Psoas muscle (tissue), 8 donors: ENCODE measurements at places on chromosomes 7 and 10.

DNA sequence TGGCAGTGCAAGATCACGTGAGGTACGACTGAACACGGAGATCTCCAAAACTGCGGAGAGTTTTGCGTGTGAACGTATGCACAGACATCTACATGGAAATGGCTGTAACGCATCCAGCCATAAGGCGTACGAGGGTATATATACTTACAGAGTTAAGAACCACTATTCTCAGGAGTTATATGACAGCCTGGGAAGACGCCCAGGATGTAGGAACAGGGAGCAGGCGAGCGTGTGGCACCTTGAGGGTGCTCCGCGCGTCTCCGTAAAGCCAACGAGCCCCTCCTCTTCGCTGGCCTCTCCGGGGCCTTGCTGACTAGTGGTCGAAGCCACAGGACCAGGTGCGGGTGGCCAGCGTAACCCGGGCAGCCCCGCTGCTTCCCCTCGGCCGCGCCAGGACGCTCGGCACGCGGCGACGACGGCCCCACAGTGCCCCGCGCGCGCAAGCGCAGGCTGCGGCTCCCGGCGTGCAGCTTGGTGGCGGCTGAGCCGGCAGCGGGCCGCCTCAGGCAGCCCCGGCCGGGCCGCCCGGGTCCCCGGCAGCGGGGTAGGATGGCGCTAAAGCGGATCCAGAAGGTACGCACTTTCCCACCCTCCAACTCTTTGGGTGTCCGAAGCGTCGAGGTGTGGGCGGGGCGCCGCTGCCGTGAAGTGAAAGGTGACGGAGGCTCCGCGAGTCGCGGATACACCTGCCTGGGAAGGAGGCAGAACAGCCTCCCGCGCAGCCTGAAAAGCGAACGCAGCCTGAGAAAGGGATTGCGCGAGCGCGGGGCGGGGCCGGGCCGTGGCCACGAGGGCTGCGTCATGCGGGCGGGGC, at the start of gene UBE2D4:
Gene UBE2D4 (plus strand): TSS at position 453 of the 814 bp plus-strand sequence. CDS start 97 bp downstream, at position 550.
- no peaks in the 10 kb centered on the region for H3K27me3 ChIP-seq
- DNase-seq: peak; percentile 94
- H3K4me3 ChIP-seq: peak within 1 kb of the TSS; percentile 77

DNA sequence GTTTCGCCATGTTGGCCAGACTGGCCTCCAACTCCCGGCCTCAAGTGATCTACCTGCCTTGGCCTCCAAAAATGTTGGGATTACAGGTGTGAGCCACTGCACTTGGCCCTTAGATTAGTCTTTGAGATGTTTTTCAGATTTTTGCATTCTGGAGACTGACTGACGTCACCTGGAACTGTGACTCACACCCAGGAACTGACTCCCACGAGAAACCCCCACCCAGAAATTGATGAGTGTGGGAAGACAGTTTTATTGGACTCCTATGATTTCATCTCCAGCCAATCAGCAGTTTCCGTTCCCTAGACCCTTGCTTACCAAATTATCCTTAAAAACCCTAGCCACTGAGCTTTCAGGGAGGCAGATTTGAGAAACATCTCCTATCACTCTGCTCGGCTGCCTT, 867.3 kb downstream of the TYW1 start:
- H3K36me3 ChIP-seq: no peaks in the 10 kb centered on the region
- no peak overlapping the region for H3K4me3 ChIP-seq
- no peak overlapping the region for H3K27ac ChIP-seq
- no peak for DNase-seq
- H3K27me3 ChIP-seq: peaks cover 3% of the 10 kb centered on the region
- H3K4me1 ChIP-seq: no peaks in the 10 kb centered on the region

GRCh38 chr7:92244808-92245486, 767 bp downstream of the KRIT1 start:
- peak overlapping the region; percentile 87 for H3K4me3 ChIP-seq
- peak overlapping the region; percentile 90 for H3K27ac ChIP-seq
- DNase-seq: no peak
- peaks cover 22% of the 10 kb centered on the region for H3K36me3 ChIP-seq
- peaks cover 32% of the 10 kb centered on the region for H3K4me1 ChIP-seq

DNA sequence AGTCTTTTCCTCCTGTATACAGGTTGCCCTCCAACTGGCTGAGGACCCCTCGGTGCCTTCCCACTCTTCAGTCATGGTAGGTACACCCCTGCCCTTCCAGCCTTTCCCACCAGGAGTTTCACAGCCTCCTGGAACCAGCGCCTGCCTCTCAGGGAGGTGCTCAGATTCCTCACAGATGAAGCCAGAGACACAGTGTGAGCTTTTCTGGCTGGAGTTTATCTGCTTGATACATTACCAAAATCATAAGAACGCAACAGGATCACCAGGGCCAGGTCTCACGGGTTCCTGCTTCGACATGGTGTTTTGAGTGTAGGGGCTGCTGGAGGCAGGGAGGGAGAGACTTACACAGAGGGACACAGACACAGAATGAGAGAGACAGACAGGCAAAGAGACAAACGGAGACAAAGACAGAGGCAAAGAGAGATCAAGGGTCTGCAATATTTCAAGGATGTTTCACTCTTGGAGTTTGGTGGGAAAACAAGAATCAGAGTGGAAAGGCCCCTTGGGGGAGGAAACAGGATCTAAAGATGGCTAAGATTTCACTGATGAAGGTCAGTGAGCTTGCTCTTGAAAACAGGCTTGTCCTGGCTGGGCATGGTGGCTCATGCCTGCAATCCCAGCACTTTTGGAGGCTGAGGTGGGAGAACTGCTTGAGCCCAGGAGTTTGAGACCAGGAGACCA, 6.5 kb upstream of the INMT start:
- no peaks in the 10 kb centered on the region for H3K27me3 ChIP-seq

- H3K27ac ChIP-seq: no peak overlapping the region
- no peaks in the 10 kb centered on the region for H3K36me3 ChIP-seq
- no peak overlapping the region for H3K4me3 ChIP-seq
- H3K4me1 ChIP-seq: peaks cover 7% of the 10 kb centered on the region
- H3K27me3 ChIP-seq: peaks cover 4% of the 10 kb centered on the region
- no peak for DNase-seq
These were observed 4.6 kb upstream of the CFAP46 start for GRCh38 chr10:132946806-132947546.

DNA sequence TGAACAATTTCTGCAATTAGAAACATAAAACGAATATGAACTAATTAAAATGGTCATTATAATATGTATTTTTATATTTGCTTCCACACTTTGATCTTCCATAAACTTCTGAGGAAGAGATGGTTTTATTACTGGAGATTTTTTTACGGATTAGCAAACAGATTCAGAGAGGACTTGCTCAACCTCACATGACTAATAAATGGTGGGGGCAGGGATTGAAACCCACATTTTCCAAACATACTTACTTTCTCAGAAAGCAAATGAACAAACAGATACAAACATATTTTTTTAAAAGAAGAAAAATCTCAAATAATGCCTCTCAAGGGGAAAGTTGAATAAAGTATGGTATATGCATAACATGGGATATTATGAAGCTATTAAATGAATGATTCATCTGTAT, 18.3 kb downstream of the ANKMY2 start:
- no peak overlapping the region for H3K4me3 ChIP-seq
- H3K36me3 ChIP-seq: peaks cover 47% of the 10 kb centered on the region
- no peaks in the 10 kb centered on the region for H3K27me3 ChIP-seq
- no peak overlapping the region for H3K27ac ChIP-seq

DNA sequence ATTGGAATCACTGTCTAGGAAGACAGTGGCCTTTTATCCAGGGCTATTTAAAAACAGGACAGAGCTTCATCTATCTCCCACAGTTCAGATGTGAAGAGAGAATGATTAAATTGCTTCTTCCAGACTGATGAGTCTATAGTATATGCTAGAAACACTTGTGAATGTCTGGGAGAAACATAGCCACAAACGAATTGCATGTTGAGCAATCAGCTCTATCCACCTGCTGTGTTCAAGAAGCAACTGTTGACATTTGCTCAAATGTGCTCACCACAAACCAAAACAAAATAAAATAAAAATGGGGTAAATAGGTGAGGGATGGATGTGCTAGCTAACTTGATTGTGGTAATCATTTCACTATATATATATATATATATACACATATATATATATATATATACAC, 195.1 kb downstream of the HECW1 start:
- no peak for DNase-seq
- H3K27ac ChIP-seq: no peak overlapping the region
- no peaks in the 10 kb centered on the region for H3K4me1 ChIP-seq
- no peaks in the 10 kb centered on the region for H3K27me3 ChIP-seq
- H3K36me3 ChIP-seq: no peaks in the 10 kb centered on the region

DNA sequence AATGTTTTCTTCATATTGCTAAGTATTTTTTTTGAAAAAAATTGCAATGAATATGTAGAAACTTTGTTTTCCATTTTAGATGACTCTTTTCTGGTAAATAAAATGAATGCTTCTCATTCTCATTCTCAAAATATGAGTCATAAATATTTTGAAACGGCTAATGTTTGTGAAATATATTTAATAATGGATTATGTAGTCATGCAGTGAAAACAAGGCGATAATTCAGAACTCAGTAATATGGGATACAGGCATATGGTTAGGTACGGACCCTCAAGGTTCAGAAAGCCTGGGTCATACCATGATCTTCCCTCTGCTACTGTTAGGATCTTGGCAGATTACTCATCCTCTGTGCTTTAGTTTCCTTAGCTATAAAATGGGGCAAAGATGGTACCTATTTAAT, 46.2 kb upstream of the SLC39A12 start:
- no peak overlapping the region for H3K27ac ChIP-seq
- no peak overlapping the region for H3K4me3 ChIP-seq
- no peaks in the 10 kb centered on the region for H3K27me3 ChIP-seq
- no peaks in the 10 kb centered on the region for H3K4me1 ChIP-seq
- no peaks in the 10 kb centered on the region for H3K36me3 ChIP-seq

DNA sequence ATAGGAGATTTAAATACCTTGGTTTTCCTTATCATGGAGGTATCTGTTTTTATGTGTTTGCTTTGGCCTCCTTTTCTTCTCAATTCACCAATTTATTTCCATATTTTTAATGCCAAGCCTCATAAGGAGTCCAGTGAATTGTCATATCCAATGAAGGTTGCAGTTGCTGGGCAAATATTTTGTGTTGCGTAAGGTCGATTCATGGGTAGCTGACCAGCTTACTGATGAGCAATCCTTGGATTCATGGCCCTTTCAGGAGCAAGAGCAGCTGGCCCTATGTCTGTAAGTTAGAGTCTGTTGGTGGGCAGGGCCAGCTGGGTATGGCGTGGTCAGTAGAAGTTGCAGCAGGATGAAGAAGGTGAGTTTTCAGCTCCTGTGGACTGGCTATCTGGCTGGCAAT, 182.9 kb downstream of the PFKFB3 start:
- H3K4me3 ChIP-seq: no peak overlapping the region
- no peaks in the 10 kb centered on the region for H3K36me3 ChIP-seq
- H3K27me3 ChIP-seq: no peaks in the 10 kb centered on the region
- no peak for DNase-seq

- no peak overlapping the region for H3K4me3 ChIP-seq
- H3K4me1 ChIP-seq: peaks cover 14% of the 10 kb centered on the region
- H3K36me3 ChIP-seq: peaks cover 4% of the 10 kb centered on the region
- H3K27ac ChIP-seq: peak overlapping the region; percentile 34
- no peaks in the 10 kb centered on the region for H3K27me3 ChIP-seq
These were observed 47.4 kb downstream of the CUL1 start for GRCh38 chr7:148746135-148746534.

- peaks cover 53% of the 10 kb centered on the region for H3K36me3 ChIP-seq
- peaks cover 28% of the 10 kb centered on the region for H3K4me1 ChIP-seq
- no peak overlapping the region for H3K4me3 ChIP-seq
- no peaks in the 10 kb centered on the region for H3K27me3 ChIP-seq
- no peak for DNase-seq
These were observed 120.0 kb downstream of the UBE2H start for GRCh38 chr7:129832701-129833227.

- H3K27me3 ChIP-seq: no peaks in the 10 kb centered on the region
- peaks cover 41% of the 10 kb centered on the region for H3K4me1 ChIP-seq
- peaks cover 4% of the 10 kb centered on the region for H3K36me3 ChIP-seq
- H3K4me3 ChIP-seq: peak overlapping the region; percentile 91
- H3K27ac ChIP-seq: peak overlapping the region; percentile 89
These were observed 1.2 kb downstream of the UBE3C start for GRCh38 chr7:157139810-157140510.

DNA sequence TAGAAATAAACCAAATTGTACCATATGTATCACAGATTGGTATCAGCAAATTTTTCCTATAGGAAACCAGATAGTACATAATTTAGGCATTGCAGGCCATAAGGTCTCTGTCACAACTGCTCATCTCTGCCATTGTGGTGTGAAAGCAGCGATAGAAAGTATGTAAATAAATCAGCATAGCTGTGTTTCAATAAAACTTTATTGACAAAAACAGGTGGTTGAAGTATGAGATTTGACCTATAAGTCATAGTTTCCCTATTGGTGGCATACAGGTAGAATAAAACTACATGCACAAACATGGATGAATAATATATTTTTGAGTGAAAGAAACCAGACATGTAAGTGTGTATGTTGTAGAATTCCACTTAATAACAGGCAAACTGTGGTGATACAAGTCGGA, 1454.9 kb downstream of the REEP3 start:
- no peaks in the 10 kb centered on the region for H3K36me3 ChIP-seq
- DNase-seq: no peak
- no peaks in the 10 kb centered on the region for H3K27me3 ChIP-seq
- no peak overlapping the region for H3K27ac ChIP-seq
- no peak overlapping the region for H3K4me3 ChIP-seq

GRCh38 chr10:72175149-72175548, 40.7 kb upstream of the ANAPC16 start:
- H3K4me3 ChIP-seq: no peak overlapping the region
- no peaks in the 10 kb centered on the region for H3K4me1 ChIP-seq
- no peak for DNase-seq

- DNase-seq: no peak
- H3K36me3 ChIP-seq: no peaks in the 10 kb centered on the region
- peak overlapping the region; percentile 88 for H3K4me3 ChIP-seq
- peaks cover 35% of the 10 kb centered on the region for H3K4me1 ChIP-seq
- H3K27ac ChIP-seq: no peak overlapping the region
These were observed 1.6 kb downstream of the FAM133B start for GRCh38 chr7:92588561-92588960.

DNA sequence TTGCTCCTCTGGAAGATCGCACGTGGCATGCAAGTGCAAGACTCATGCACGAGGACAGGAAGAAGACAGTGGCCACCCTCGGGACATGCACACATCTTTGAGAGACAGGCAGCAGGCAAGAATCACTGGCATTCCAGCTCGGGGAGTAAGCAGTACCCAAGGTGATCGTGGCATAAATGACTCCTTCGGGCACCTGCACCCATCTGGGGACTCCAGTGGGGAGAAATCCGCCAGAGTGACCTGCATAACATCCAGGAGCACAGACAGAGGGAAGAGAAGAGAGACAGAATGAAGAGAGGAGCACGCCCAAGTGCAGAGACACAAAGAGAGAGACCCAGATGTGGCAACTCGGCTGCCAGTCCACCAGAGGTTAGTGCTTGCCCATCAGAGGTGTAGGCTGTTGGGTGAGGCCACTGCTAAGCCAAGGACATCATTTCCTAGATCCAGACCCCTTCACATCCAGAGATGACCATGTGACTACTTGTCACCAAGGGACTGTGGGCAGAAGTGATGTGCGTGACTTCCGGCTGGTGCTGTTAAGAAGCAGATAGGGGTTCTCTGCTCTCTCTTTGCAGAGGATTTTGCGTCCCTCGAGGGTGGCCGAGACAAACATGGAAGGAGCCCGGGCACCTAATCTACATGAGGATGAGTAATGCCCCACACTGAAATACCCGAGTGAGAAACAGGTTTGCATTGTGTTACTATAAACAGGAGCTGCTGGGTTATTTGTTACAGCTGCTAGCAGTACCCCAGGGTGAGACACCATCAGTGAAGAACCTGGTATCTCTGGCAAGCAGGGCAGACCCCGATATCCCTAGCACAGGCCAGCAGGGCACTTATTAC, 80.6 kb downstream of the VWA2 start:
- H3K4me3 ChIP-seq: no peak overlapping the region
- H3K36me3 ChIP-seq: no peaks in the 10 kb centered on the region
- no peaks in the 10 kb centered on the region for H3K27me3 ChIP-seq

GRCh38 chr10:29083096-29083495, 205.8 kb upstream of the LYZL1 start:
- H3K27me3 ChIP-seq: no peaks in the 10 kb centered on the region
- DNase-seq: no peak
- H3K4me3 ChIP-seq: no peak overlapping the region
- H3K36me3 ChIP-seq: no peaks in the 10 kb centered on the region
- no peaks in the 10 kb centered on the region for H3K4me1 ChIP-seq
